Frontal cortex (tissue), 4 donors: ENCODE measurements at places on chromosomes 4 and X.

- no peak for DNase-seq
Measured at GRCh38 chr4:67365661-67366245, 179.6 kb downstream of the CENPC start.

DNA sequence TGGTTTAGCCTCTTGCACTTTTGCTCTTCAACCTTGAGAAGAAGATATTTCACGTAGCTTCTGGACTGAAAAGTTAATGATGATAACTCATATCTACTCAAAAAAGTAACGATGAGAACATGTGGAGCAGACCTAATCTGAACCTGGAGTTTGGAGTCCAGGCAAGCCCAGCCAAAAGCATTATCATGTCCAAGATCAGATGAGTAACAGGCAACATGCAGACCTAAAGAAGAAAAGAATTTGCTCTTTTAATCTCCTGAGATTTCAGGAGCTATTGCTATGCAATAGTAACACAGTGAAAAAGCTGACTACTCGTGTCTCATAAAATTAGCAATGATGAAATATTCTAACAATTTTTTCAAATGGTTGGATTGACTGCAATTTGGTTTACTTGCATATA lies 21.8 kb upstream of the PPA2 start:
- DNase-seq: no peak

GRCh38 chrX:118583781-118584180 lies 88.2 kb downstream of the DOCK11 start:
- no peak for DNase-seq

DNA sequence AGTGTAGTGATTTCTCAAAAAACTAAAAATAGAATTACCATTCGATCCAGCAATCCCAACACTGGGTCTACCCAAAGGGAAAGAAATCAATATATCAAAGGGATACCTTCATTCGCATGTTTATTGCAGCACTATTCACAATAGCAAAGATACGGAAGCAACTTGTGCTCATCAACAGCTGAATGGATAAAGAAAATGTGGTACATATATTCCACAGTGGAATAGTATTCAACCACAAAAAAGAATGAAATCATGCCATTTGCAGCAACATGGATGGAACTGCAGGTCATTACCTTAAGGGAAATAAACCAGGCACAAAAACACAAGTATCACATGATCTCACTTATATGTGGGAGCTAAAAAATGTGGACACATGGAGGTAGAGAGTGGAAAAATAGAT lies 42.7 kb upstream of the NKAP start:
- no peak for DNase-seq

- no peak for DNase-seq
Measured at GRCh38 chr4:29277381-29277780, 1442.8 kb upstream of the PCDH7 start.

GRCh38 chr4:24805067-24805466 lies 9.7 kb downstream of the SOD3 start:
- no peak for DNase-seq

DNA sequence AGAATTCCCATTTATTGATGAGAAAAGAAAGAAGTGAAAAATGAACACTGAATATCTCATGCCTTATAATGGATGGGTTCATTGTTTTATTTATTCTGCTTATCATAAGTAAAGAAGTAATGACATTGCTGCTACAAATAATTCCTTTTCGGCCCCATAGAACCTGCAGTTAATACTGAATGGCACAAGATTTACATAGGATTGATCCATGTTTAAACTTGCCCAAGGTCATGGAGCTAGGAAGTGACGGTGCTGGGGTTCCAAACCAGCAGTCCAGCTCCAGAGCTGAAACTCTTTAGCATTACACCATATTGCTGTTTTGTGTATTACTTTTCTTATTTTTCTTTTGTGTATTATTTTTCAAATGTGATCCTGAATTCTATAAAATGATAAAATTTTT lies 30.2 kb upstream of the PRSS48 start:
- no peak for DNase-seq
